Thoracic aorta (tissue), 2 donors: ENCODE measurements at places on chromosomes 1 and 21. TPM values are rescaled to one million over a fixed set of nuclear protein-coding genes. Genes with fewer than 3 reads are reported as not detected.

DNA sequence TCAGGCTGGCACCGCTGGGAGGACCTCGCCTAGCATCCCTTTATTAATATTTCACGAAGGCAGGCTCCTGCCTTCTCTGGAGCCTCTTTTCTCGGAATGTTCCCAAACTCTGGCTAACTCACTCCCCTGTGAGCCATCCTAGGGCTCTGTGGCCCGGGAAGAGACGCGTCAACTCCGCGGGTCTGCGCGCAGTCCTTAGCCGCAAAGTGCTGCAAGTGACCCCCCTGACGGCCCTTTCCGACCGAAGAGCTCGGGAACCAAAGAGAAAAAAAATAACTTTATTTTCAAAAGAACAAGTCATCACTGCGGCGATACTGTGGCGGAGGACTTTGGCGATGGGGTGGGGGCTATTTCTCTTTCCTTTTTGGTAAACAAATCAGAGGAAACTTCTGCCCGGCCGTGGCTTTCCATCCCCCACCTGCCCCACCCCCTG, 14.6 kb downstream of the NR5A2 start:
- DNase-seq = no peak
- peaks cover 24% of the 10 kb centered on the region for H3K4me1 ChIP-seq
- H3K27me3 ChIP-seq = peaks cover 28% of the 10 kb centered on the region
- H3K4me3 ChIP-seq = peak overlapping the region; percentile 55
- H3K27ac ChIP-seq = no peak overlapping the region
- no peaks in the 10 kb centered on the region for H3K36me3 ChIP-seq

DNA sequence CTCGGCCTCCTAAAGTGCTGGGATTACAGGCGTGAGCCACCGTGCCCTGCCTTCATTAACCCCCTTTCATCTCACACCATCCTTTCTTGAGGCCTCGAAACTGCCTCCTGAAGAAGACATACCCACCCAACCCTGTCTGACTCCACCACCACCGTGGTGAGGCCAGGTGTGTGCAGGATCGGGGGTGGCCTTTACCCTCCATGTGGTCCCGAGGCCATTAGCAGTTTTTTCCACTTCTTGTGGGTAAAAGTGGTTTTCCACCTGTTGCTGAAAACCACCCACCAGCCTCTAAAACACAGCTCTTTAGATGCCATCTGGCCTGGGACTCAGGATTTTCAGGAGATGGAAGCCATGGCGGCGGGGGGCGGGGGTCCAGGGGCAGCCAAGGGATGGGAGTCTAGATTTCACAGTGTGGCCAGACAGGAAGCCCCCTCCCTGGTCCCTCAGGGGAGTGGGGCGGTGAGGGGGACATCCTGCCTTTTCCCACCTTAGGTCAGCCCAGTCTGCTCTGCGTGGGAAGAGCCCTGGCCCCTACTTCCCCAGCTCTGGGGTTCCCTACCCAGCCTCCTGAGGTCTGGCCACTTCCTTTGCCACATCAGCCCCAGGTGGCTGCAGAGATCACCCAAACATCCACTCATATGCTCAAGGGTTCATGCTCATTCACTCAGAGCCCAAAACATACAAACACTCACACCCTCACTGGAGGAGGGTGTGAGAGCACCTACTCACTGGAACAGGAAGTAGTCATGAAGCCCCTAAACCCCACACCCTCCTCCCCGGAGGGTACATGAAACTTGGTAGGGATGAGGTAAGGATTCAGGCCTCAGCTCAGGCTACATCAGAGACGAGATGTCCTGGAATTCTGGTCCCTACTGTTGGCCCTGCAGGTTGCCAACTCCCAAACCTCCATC, 2.3 kb downstream of the FGR start:
- no peak for DNase-seq
- H3K4me3 ChIP-seq = no peak overlapping the region
- H3K4me1 ChIP-seq = peaks cover 6% of the 10 kb centered on the region
- no peak overlapping the region for H3K27ac ChIP-seq
- peaks cover 8% of the 10 kb centered on the region for H3K27me3 ChIP-seq
- no peaks in the 10 kb centered on the region for H3K36me3 ChIP-seq

DNA sequence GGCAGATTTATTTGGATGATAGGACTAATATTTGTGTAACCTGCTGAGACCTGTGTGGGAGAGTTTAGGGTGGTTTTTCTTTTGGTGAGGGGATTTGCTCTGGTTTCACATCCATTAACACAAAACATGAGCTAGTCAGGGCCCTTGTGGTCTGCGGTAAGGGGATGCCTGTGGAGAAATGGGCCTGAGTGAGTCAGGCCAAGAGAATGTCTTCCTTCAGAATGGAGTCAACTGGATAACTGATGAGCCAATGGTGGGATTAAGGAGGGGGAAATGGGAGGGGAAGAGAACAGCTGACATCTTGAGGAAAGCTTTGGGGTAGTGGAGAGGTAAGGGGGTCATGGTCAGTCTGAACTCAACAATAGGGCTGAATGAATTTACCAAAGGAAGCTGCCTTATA, 13.9 kb downstream of the WNT2B start:
- no peak for DNase-seq
- no peaks in the 10 kb centered on the region for H3K4me1 ChIP-seq
- no peaks in the 10 kb centered on the region for H3K27me3 ChIP-seq
- H3K36me3 ChIP-seq = peaks cover 13% of the 10 kb centered on the region
- H3K27ac ChIP-seq = no peak overlapping the region

DNA sequence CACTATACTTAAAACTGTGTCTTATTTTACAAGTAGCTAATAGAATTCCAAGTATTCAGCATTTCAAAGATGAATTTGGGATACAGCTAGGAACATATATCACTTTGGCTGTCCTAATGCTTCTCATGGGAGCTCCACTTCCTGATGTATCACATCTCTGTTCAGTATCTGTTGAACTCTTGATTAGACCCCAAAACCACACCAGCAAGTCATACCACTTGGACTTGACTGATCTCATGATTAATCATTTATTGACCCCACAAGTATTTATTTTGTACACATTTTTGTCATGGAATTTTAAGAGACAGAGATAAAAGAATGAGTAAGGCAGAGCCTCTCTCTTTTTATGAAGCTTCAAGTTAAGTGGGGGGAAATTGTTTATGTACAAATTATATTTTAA, 30.0 kb downstream of the TMPRSS15 start:
- H3K27ac ChIP-seq = no peak overlapping the region
- H3K27me3 ChIP-seq = no peaks in the 10 kb centered on the region
- H3K4me3 ChIP-seq = no peak overlapping the region
- H3K4me1 ChIP-seq = no peaks in the 10 kb centered on the region
- no peaks in the 10 kb centered on the region for H3K36me3 ChIP-seq

- H3K27ac ChIP-seq = no peak overlapping the region
- H3K4me3 ChIP-seq = no peak overlapping the region
- H3K4me1 ChIP-seq = no peaks in the 10 kb centered on the region
- H3K36me3 ChIP-seq = no peaks in the 10 kb centered on the region
Measured at GRCh38 chr1:20442920-20443625, 42.9 kb downstream of the CAMK2N1 start.

DNA sequence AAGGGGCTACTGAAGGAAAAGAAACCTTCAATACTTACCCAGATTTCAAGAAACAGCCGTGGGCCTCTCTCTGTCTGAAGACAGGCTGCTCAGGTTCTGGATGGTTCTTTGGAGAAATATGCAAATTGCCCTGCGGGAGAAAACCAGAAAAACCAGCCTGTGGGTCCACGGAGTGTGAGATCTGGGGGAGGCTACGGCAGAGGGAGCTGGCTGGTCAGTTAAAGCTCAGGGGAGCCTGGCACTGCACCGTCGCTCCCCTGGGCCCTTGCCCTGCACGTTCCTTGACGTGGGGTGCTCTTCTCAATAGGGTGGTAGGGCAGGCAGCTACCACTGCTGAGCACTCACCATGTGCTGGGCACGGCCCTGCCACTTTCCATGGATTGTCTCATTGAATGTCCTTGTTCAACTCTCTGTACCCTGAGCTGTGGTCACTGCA, 12.7 kb downstream of the TMCO4 start:
- no peak overlapping the region for H3K4me3 ChIP-seq
- H3K36me3 ChIP-seq = peaks cover 23% of the 10 kb centered on the region
- H3K27ac ChIP-seq = no peak overlapping the region
- H3K27me3 ChIP-seq = no peaks in the 10 kb centered on the region
- no peak for DNase-seq

DNA sequence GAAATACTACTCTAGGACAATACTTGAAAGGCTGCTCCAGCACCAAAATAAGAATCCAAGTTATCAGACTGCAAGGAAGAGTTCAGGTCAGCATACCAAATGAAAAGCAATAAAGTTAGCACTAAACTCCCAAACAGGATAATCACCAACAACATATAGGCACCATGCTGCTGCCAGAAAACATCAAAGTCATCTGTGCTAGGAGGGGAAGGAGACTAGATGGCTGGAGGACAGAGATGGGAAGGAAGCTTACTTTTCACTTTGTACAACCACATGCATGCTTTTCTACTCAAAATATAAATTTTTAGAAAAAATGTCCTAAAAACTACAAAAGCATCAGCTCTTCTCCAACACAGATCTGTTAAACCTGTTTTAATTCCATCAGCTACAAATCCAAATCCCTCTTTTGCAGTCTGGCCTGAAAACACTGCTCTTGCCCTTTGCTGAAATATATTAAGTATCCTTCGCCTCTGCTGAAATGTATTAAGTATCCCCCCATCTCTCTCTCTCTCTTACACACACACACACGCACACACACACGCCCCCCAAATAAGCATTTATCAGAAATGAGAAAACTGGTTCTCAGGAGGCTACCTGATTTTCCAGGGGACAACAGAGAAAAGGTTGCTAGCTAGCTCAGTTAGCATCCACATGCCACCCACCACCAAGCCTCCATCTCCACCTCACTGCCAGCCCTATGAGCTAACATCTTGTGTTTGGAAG, 1.5 kb downstream of the GATAD2B start:
- H3K4me3 ChIP-seq = peak overlapping the region; percentile 76
- H3K36me3 ChIP-seq = no peaks in the 10 kb centered on the region

DNA sequence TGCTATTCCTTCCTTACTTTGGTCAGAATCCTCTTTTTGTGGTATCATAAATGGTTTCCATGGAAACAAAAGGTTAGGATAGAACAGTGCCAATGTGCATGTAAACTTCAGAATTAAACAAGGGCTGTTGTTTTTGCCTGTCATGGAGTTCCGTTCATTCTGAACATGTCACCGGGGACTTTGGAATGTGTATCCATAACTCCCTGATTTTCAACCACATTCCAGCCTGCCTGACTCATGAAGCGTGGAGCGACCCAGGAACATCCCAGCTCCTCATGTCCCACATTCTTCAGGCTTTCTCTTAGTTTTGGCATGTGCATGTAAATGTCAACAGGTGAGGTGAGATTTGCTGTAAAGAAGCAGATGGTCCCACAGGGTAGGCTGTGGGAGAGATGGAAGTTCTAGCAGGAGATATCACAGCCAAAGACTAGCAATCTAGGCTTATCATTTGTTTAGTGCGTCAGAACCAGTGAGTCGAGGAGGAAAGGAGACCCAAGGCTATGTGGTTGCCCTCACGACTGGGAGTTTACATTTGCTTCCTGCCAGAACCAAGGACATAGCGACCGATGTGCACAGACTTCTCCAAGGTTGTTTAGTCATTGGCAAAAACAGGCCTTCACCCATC, 23.0 kb upstream of the DNAJC11 start:
- H3K36me3 ChIP-seq = no peaks in the 10 kb centered on the region
- no peak for DNase-seq
- H3K27ac ChIP-seq = no peak overlapping the region
- no peaks in the 10 kb centered on the region for H3K4me1 ChIP-seq
- H3K4me3 ChIP-seq = no peak overlapping the region

DNA sequence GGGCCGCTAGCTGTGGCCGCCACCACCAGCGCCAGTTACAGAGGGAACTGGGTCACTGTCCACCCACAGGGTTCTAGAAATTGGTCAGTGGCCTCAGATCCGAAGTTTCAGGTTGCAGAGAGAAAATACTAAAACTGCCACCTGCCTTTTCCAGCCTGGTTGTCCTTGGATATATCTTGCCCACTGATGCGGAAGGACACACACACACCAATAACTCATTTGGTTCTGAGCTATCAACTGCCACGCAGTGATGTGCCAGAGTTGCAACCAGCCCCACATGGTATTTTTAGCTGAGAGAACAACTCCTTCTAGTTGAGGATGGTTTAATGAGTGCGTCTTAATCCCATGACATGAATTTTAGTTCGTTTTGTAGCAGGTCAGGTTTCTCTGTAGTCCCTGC, 68.1 kb downstream of the SH3BGR start:
- H3K36me3 ChIP-seq = peaks cover 7% of the 10 kb centered on the region
- no peak for DNase-seq
- H3K27me3 ChIP-seq = no peaks in the 10 kb centered on the region
- H3K4me1 ChIP-seq = peaks cover 16% of the 10 kb centered on the region
- H3K4me3 ChIP-seq = no peak overlapping the region
- no peak overlapping the region for H3K27ac ChIP-seq

- H3K4me1 ChIP-seq = no peaks in the 10 kb centered on the region
- H3K36me3 ChIP-seq = peaks cover 12% of the 10 kb centered on the region
- no peak overlapping the region for H3K27ac ChIP-seq
- DNase-seq = no peak
Measured at GRCh38 chr1:226967665-226968064, 27.6 kb downstream of the COQ8A start.

GRCh38 chr1:8259498-8260290, 58.2 kb upstream of the SLC45A1 start:
- no peaks in the 10 kb centered on the region for H3K36me3 ChIP-seq
- no peak for DNase-seq
- H3K27me3 ChIP-seq = no peaks in the 10 kb centered on the region
- peak overlapping the region; percentile 50 for H3K4me3 ChIP-seq

DNA sequence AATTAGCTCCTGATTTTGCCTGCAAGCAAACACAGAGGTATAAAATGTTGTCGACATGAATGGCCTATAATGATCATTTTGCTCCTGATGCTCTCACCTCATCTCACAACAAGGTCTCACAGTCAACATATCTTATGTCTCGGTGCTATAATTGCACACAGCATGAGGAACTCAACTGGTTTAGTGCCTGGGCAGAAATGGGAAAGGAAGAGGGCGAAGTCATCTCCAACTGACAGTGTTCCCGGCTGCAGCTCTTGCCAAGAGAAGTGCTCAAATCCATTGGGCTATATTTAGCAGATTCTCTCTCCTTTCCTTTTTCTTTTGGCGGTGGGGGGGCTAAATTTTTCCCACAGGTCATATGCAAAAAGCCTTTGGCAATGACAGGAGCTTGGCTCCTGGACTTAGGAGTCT, 53.0 kb downstream of the SLC45A1 start:
- no peak for DNase-seq
- H3K27me3 ChIP-seq = no peaks in the 10 kb centered on the region
- H3K27ac ChIP-seq = peak overlapping the region; percentile 92
- H3K36me3 ChIP-seq = no peaks in the 10 kb centered on the region
- peak overlapping the region; percentile 14 for H3K4me3 ChIP-seq

- no peaks in the 10 kb centered on the region for H3K27me3 ChIP-seq
- peaks cover 17% of the 10 kb centered on the region for H3K4me1 ChIP-seq
- H3K27ac ChIP-seq = no peak overlapping the region
Measured at GRCh38 chr1:173333581-173333980, 126.5 kb upstream of the TNFSF4 start.

- no peak for DNase-seq
- H3K27me3 ChIP-seq = no peaks in the 10 kb centered on the region
- H3K4me1 ChIP-seq = no peaks in the 10 kb centered on the region
Measured at GRCh38 chr1:209871006-209871405, 43.2 kb downstream of the UTP25 start.

PPFIA4 gene
- total RNA-seq = 16.5 TPM

GJA5 gene
- total RNA-seq = 51.7 TPM

CD34 gene
- total RNA-seq = 67.8 TPM
